ENCODE measurements at places on chromosomes 5 and 9.

GRCh38 chr9:137140151-137141012 lies 1.4 kb downstream of the GRIN1 start:
- DNase-seq: no peak

DNA sequence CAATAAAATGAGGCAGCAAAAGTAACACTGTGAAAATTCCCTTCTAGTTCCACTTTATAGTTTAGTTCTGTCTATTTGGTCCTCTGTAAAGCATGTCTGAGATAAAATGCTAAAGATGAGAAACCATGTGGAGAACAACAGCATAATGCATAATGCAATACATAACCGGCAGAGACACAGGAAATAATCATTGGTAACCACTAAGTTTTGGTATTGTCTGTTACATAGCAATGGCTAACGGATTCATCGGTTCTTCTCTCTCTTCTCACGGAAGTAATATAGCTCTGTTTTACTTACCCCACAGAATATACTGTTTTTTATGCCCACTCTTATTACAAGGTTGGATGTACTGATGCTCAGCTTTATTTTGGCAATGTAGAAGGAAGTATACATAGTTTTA lies 158.9 kb downstream of the FAM174A start:
- DNase-seq: no peak

GRCh38 chr5:152560512-152561137 lies 155.5 kb upstream of the NMUR2 start:
- peak; percentile 63 for DNase-seq

- no peak for DNase-seq
These were observed 160.9 kb upstream of the SLC30A5 start for GRCh38 chr5:68932830-68933434.

- no peak for DNase-seq
These were observed 132.7 kb upstream of the LPCAT1 start for GRCh38 chr5:1656271-1656975.

DNA sequence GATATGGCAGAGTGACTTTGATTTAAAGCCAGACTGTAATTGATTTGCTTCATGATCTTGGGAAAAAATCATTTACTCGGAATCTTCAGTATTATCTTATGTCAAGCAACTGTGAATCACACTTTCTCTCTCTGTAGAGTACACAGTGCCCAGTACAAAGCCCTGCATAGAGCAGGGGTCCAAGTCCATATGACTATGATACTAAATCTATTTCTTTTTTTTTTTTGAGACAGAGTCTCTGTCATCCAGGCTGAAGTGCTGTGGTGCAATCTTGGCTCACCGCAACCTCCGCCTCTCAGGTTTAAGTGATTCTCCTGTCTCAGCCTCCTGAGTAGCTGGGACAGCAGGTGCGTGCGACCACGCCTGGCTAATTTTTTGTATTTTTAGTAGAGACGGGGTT lies 194.8 kb upstream of the SEMA6A start:
- no peak for DNase-seq

DNA sequence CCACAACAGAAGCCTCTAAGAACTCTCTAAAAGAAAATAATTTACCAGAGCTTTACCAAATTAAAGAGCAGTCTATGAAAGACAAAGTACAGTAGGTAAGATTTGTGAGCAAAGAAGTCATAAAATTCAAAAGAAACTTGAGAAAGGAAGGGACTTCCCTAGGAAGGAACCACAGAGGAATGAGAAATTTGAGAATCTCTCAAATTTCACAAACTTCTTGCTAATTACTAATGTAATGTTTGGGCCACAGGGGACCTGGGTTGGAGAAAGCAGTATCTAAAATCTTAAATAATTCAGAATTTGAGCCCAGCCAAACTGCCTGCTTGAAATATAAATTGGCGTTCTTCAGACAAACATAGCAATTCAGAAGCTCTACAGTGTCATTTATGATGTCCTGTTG lies 225.0 kb upstream of the PRR16 start:
- no peak for DNase-seq

- DNase-seq: no peak
These were observed 968 bp upstream of the KDM3B start for GRCh38 chr5:138351517-138351916.

DNA sequence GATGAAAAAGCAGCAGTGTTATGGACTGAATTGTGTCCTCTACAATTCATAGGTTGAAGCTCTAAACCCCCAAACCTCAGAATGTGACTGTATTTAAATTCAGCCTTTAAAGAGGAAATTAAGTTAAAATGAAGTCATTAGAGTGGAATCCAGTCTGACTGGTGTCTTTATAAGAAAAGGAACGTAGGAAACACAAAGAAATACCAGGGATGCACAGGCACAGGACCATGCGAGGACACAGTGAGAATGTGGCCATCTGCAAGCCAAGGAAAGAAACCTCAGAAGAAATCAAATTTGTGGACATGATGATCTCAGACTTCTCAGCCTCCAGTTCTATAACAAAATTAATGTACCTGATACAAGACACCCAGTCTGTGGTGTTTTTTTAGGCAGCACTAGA lies 971.2 kb upstream of the CDH9 start:
- no peak for DNase-seq

GRCh38 chr9:2729721-2730120 lies 12.4 kb downstream of the KCNV2 start:
- no peak for DNase-seq

DNA sequence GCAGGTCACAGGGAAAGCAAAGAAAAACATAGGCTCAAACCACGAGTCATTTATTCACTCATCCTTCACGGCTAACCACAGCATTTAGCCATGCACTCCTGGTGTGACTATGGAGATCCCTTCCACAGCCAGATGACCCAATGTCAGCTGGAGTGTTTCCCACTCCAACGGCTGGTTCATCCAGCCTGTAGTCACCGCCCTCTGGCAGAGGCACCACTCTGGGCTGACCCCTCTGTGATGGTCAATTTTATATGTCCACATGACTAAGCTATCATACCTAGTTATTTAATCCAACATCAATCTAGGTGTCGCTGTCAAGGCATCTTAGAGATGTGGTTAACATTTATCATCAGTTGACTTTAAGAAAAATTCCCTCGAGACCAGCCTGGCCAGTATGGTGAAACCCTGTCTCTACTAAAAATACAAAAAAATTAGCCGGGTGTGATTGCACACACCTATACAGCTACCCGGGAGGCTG lies 9.5 kb upstream of the PHF19 start:
- DNase-seq: no peak

DNA sequence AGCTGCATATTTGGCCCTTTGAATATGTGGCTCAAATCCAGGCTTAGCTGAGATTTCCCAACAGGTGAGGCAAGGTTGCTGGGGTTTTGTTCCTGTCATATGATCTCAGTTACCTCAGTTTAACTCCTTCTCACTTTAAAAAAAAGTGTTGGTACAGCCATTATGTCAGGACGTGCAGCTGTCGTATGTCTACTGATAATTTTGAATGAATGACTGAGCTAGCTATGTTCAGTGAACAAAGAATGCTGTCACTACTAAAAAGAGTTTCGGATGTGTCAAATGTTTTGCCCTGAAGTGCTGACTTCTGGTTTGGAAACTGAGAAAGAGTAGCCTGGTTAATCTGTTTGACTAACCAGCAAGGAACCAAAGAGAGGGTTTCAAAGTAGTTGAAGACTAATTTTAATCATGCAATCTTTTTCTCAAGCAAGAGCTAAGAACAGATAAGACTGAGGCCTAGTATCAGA lies 106.3 kb upstream of the NR3C1 start:
- DNase-seq: no peak

- DNase-seq: no peak
These were observed 158.1 kb downstream of the FGF1 start for GRCh38 chr5:142527664-142528295.

- DNase-seq: no peak
These were observed 23.7 kb downstream of the CWC27 start for GRCh38 chr5:64792469-64792868.

DNA sequence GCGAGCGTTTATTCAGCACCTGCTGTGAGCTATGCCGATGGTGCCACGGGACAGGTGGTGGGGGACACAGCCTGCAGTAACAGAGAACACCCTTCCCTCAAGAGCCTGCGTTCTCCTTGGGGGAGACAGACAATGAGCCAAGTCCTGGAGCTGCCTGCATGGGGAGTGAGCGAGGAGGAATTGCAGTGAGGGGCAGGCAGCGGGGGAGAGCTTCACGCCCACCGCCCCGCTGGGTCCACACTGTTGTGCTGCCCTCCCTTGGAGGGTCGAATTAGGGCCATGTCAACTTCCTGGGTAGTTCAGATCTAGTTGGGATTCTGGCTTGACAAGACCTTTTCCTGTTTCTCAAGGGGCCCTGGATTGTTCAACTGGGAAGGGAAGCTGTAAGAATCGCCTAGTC lies 55.5 kb upstream of the N4BP3 start:
- no peak for DNase-seq

- peak; percentile 57 for DNase-seq
These were observed 124.3 kb upstream of the SLC12A2 start for GRCh38 chr5:127959152-127959764.

GRCh38 chr9:132082188-132082587 lies 2.5 kb upstream of the MED27 start:
- no peak for DNase-seq

- DNase-seq: no peak
These were observed 13.2 kb downstream of the TSC1 start for GRCh38 chr9:132931178-132931735.

DNA sequence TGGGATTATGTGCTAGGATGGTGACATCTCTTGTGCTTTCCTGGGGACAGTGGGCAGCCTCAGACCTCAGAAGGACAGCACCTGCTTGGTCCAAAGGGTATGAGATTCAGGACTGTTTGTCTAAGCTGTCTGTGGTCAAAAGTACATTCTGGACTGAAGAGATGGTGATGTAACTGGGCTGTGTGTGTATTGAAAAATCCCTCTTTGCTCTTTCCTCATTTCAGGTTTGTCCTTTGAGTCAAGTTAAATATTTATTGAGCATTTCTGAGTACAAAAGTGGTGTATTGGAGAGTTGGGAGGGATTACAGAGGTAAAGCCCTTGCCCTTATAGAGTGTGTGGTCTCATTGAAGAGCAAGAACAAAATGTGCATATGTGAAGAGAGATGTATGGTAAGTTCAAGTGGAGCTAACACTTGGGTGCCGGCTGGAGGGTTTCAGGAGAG lies 46.7 kb downstream of the RCL1 start:
- no peak for DNase-seq

GRCh38 chr5:171840066-171840465 lies 54.4 kb downstream of the SMIM23 start:
- DNase-seq: no peak

GRCh38 chr5:133875179-133875578 lies 93.2 kb downstream of the C5orf15 start:
- no peak for DNase-seq

DNA sequence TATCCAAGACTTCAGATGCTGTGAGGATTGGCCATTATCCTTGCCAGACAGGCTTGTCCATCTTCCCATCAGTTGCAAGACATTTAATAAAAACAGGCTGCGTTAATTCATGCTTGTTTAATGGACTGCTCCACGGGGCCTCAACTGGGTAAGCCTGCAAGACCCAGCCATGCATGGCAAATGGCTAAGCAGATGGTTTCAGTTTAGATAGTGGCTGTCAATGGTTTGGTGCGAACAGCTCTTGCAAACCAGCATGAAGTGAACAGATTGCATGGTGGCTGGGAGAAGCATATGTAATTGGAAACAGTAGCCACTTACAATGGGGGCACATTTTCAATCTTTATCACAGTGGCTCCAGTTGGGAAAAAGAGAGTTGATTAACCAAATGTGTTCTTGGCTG lies 628.2 kb upstream of the KLF4 start:
- no peak for DNase-seq

GRCh38 chr5:107074996-107075395 lies 595.7 kb downstream of the EFNA5 start:
- DNase-seq: no peak

GRCh38 chr5:6195711-6196358 lies 182.5 kb downstream of the MED10 start:
- DNase-seq: no peak

GRCh38 chr5:100322483-100322882 lies 212.7 kb upstream of the FAM174A start:
- no peak for DNase-seq

DNA sequence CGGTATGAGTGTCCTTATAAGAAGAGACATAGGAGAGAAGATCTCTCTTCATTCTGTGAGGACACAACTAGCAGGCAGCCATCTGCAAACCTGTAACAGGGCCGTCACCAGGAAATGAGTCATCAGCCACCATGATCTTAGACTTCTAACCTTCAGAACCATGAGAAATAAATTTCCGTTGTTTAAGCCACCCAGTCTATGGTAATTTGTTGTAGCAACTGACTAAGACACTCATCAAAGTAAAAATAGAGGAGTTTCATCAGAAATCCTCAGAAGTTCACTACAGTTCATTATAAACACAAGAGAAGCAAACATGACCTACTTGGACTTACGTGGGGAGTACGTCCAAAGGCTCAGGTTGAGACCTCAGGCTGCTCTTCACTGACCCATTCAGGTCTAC lies 357.7 kb downstream of the SEMA5A start:
- DNase-seq: peak; percentile 63

GRCh38 chr9:77495834-77496671 lies 152.1 kb downstream of the GNA14 start:
- peak; percentile 94 for DNase-seq

- DNase-seq: no peak
These were observed 240.2 kb downstream of the FBXL17 start for GRCh38 chr5:108141676-108142075.

GRCh38 chr5:177081859-177082258 lies 4.9 kb upstream of the FGFR4 start:
- no peak for DNase-seq

- no peak for DNase-seq
These were observed 421.9 kb upstream of the FTMT start for GRCh38 chr5:121429761-121430160.

GRCh38 chr9:38482918-38483592 lies 58.8 kb upstream of the IGFBPL1 start:
- no peak for DNase-seq

DNA sequence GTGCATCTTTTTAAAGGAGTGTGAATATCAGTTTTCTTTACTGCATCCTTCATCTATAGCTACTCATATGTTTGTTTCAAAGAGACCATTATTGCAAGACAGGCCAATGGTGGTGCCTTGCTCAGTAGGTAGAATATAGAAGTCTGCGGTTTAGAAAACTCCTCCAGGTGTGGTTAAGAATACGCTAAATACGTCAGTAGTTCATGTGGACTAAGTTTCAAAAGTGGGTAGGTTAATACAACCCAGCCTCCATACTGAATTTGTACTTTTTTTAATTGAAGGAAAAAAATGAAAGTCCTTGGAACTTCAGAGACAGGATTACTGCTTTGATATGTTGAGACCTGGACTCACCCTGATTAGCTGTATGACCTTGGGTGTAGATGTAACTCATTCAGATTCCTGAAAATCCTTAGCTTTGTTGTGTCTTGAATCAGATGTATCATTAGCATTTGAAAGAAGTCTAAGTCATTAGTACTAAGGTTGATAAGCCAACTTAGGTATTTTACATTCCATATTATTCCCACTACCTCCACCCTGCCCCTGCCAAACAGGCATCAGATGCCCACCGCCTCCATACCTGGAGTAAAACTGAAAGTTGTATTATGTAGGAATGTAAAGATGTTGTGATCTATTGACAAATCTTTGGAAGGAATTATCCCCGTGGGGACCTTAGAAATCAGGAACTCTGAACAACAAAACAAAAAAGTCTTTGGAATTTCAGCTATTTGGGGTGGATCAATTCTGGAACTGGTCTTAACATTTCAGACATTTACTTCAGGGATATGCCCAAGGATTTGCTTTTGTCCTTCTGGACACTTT lies 6.1 kb downstream of the BASP1 start:
- no peak for DNase-seq

- DNase-seq: peak; percentile 90
These were observed 93.3 kb upstream of the ZNF366 start for GRCh38 chr5:72600391-72600981.

GRCh38 chr5:120298981-120299380 lies 165.1 kb upstream of the PRR16 start:
- DNase-seq: no peak

GRCh38 chr5:181198905-181199519 lies 6.0 kb downstream of the TRIM7 start:
- no peak for DNase-seq

All from muscle of back (tissue), 13 donors.